ENCODE measurements at places on chromosomes 4 and X.

- peak; percentile 7 for DNase-seq
Observed at GRCh38 chrX:101164766-101165590, 54.6 kb upstream of the DRP2 start.

DNA sequence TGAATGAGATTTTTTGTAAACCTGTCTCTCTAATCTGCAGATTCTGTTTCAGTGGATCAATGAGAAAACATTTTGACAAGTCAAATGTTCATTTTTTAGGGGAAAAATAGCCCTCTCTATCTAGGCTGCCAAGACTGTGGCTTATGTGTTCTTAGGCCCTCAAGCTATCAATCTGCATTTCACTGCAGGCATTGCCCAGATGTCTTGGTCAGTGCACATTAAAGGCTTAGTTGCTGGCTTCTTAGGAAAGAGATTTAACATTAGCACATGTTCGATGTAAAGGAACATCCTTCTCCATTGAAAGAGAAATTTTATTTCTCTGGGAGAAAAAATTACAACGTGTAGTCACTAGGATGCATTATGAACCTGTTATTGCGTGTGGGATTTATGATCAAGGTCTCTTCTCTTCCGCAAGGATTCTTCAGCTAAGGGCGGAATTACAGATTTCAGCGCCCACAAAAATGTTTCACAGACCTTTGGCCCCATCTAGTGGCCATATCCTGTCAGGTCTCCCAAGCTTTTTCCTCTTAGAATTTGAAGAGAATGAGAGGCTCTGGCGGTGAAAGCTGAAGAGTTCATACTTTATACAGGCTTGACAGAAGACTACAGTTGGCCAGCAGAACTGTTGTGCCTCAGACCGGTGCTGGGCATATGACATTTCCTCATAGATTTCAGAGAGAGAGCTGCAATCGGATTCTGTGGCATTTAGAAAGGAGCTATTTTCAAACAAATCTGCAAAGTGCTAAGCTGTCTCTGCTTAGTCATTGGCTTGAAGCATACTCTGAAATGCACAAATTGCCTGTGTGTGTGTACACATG lies 144.6 kb upstream of the NOCT start:
- peak; percentile 76 for DNase-seq

GRCh38 chrX:130173190-130173895 lies 1.6 kb downstream of the RAB33A start:
- DNase-seq, result peak; percentile 78

DNA sequence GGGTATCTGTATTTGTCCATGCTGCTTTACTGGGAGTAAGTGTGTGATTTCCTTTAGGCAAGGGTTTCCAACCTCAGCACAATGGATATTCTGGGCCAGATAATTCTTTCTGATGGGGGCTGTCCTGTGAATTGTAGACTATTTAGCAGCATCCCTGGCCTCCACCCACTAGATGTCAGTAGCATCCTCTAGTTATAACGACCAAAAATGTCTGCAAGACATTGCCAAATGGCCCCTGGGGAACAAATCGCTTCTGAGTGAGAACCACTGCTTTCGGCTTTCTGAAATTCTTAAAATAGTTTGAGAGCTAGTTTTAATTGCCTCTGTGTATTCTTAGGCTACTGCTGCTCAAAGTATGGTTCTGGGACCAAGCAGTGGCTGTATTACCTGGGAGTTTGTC lies 81.2 kb upstream of the GPM6B start:
- peak; percentile 85 for DNase-seq

- DNase-seq, result no peak
Observed at GRCh38 chr4:8067274-8067936, 91.2 kb downstream of the ABLIM2 start.

- peak; percentile 78 for DNase-seq
Observed at GRCh38 chrX:39725928-39726619, 371.7 kb downstream of the BCOR start.

DNA sequence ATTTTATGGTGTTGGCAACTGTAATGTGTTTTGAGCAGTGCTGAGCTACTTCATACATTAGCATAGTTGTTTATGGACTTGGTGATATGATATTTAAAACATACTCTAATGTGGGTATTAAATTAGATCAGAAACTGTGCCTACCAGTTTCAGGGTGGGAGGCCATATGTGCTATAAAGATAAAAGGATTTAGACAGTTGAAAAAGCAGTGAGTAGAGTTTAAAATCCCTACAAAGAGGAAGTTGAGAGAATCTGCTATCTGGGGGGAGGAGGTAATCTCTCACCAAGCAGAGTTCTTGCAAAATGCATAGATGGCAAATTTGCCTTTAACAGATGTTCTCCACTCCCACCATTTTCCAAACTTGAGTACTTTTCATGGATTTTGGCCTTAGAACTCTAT lies 154.5 kb downstream of the SPOCK3 start:
- no peak for DNase-seq

- no peak for DNase-seq
Observed at GRCh38 chrX:136665258-136665900, 17.4 kb downstream of the CD40LG start.

- DNase-seq, result peak; percentile 46
Observed at GRCh38 chr4:130359542-130359941, 1263.6 kb downstream of the C4orf33 start.

DNA sequence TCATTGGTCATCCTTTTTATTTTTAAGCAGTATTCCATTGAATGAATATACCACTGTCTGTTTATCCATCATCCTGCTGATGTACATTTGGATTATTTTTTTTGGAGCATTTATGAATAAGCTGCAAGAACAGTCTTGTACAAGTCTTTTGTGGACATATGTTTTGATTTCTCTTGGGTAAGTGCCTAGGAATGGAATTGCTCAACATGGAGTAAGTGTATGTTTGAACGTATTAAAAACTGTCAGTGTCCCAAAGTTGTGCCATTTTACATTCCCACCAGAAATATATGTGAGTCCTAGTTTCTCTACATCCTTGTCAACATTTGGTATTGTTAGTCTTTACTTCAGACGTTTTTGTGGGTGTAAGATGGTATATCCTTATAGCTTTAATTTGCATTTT lies 287.0 kb upstream of the POF1B start:
- no peak for DNase-seq

- peak; percentile 32 for DNase-seq
Observed at GRCh38 chrX:132612821-132613564, 124.2 kb upstream of the MBNL3 start.

DNA sequence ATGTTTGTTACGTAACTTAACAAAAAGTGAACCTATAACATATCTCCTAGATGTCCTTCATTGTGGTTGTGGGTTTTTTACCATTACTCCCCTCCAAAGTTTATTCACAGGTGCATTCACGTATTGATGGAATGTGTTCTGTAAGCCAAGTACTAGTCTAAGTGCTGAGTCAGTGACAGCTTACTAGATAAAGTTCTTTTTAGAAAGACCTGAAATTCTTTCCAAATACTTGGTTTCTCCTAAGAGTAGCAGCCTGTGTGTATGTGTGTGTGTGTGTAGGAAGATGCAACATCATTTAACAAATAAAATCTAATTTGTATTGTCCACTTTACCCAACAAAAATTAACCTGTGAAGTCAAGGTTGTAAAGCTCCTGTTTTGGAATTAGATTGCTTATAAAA lies 22.1 kb downstream of the NAP1L5 start:
- no peak for DNase-seq

DNA sequence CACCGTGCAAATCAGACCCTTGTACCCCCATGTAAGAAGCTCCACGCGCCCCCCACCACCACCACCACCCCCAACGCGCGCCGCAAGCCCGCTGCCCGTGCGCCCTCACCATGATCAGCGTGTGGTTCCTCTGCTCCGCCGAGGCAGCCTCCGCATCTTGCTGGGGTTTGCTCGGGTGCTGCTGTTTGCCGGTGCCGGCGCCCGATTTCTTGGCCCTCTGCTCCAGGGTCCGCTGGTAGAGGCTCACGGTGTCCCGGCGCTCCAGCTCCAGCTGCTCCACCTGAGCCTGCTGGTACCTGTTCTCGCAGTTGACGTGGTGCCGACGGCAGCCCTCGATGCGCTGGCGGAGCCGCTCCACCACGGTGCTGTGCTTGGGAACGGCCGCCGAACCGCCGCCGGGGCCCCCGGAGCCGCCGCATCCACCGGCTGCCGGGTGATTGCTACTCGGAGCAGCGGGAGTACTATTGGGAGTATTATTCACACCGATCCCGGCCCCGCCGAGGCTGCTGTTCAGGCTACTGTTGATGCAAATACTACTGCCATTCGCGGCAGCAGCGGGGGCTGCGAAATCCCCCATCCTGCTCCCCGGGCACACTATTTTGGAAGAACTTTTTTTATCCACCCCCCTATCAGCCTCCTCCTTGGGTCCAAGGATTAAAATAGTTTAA lies 1.1 kb downstream of the MAML3 start:
- peak; percentile 41 for DNase-seq

GRCh38 chrX:102067966-102068723 lies 57.3 kb upstream of the TCEAL2 start:
- DNase-seq, result peak; percentile 13

DNA sequence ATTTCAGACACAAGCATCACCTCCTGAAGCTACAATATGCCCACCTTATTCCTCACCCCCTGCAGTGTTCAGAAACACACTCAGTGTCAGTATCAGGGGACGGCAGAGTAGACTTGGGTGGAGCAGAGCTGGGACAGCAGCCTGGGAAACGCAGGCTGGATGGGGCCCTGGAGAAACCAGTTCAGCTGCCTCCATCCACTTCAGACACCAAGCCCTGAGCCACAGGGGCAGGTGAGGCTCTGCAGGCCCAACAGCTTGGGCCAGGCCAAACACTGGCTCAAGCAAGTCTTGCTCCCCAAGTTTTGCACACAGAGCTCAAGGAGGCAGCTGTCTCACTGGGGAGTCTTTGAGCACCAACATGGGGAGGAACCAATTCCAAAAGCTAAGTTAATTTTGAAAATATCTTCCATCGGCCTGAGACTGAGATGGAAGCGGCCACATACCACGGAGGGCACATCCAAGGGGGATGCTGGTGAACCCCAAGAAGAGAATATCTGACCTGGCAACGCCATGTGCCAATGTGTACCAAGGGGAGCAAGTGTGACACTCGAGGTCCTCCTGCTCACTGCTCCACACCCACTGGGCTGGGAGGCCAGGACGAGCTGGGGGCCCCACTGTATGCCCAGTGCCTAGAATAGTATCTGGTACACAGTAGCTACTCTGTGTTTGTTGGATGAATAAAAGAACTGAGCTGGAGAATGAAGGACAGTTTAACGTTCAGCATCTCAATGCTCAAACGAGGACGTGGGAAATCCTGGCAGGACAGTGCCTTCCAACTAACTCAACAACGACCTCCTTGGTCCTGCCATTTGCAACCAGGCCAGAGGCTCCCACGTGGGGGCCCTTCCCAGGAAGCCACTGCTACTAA lies 45.6 kb downstream of the PPP2R2C start:
- DNase-seq, result no peak

GRCh38 chr4:146453181-146453807 lies 68.4 kb downstream of the SLC10A7 start:
- DNase-seq, result no peak

DNA sequence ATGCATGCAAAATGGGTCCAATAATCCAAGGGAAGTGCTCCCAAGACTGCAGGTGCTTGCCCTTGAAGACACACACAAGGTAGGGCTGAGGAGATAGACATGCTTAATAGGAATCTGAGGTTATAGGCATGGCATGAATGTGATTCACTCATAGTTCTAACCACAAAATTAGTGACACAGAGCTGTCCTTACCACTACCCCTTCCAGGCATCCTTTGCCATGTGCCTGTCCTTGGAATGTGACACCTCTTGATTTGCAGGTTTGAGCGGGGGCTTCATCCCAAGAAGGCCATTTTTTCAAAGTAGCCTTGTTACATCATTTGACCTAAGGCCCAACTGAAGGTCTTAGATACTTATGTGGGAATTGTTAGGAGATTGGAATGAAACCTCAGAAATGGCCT lies 112.5 kb downstream of the CCNG2 start:
- no peak for DNase-seq

Data from fibroblast of skin of scalp (primary cell).